ENCODE measurements at places on chromosomes 5 and 9.

DNA sequence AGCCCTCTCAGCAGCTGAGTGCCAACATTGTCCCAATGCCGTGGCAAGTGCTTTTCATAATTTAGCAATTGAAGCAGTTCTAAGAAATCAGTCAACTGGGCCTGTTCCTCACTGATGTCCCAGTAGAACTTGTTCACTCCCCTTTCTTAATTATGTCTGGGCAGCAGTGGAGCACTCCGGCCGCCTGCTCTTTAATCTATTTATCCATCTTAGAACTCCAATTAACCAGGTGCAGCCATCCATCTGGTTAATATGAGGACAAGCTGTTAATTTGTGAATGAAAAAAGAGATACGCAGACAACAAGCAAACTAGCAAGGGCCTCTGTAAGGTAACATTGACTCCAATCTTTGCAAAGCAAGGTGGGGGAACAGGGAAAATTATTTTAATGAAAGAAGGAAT lies 39.4 kb downstream of the MAT2B start:
- DNase-seq, result no peak

GRCh38 chr5:32458880-32459495 lies 14.4 kb upstream of the ZFR start:
- no peak for DNase-seq

- DNase-seq, result no peak
Observed at GRCh38 chr5:167576897-167577296, 714.5 kb upstream of the WWC1 start.

DNA sequence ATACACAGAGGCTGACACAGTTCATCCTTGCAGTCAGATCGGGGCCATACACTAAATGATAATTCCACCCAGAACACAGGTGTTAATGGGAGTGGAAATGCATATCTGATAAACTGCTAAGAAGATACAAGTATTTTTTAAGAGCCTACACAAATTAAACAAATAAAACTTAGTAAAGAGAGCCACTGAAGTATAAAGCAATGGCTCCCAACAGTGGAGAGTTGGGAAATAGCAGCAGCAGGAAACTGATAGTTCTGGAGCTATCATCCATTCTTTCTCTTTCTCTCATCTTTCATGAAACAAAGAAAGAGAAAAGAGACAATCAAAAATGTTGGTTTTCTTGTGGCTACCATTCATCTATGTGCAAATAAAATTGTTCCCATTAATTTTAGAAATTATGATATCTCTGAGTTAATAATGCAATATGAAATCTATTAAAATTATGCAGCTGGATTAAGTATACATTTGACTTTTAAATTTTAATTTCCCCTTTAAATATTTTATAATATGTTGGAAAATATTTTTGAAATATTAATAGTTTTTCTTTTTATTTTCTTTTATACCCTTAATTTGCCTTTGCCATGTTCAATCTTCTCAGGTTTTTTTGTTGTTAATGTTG lies 120.8 kb downstream of the EMB start:
- no peak for DNase-seq

DNA sequence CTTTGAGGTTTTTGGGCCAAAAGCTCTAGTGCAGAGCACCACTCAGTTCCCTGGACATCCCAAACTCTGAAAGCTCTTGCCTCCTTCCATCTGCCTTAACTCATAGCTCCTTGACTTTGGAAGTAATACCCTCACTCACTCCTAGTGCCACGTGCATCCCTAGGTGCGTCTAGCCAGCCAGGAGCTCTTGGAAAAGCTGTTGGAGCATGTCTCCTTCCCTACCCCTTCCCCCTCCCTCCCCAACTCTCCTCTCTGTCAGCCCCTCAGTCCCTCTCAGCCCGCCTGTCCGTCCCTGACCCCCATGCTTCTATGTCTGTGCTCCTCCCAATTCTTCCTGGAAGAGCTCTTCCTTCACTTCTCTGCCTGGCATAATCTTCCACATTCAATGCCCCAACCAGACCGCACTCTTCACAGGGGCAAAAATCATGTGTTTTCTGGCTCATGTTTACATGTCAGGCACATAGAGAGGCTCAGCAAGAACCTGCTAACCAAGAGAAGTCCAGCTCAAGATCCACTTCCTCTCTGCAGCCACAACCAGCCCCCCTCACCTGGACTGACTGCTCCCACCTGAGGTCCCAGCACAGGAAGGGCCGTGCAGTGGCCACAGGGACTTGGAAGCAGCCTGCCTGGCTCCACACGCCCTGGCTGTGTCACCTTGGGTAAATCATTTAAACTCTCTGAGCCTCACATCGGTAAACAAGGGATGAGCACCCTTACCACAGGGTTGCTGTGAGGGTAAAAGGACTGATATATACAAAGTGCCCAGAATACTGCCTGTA lies 58.4 kb downstream of the WHRN start:
- DNase-seq, result no peak

Measured in keratinocyte (primary cell).